Neuronal stem cell (in vitro differentiated cells): ENCODE measurements at places on chromosomes 3 and 15.

DNA sequence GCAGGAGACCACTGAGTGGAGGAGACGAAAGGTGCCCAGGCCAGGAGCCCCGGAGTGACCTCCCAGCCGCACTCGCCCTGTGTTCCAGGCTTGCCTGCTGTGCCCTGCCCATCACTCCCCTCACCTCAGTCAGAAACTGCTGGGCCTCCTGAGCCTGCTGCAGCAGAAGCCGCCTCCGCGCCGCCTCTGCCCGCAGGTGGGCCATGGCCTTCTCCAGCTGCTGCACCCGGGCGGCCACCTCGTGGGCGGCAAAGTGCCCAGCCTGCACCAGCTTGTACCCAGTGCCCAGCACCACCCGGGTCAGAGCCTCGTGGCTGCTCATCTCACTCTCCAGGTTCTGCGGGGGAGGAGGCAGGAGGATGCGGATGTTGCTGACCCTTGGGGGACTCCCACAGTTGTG lies 17.6 kb downstream of the PLA2G4B start:
- DNase-seq = no peak

DNA sequence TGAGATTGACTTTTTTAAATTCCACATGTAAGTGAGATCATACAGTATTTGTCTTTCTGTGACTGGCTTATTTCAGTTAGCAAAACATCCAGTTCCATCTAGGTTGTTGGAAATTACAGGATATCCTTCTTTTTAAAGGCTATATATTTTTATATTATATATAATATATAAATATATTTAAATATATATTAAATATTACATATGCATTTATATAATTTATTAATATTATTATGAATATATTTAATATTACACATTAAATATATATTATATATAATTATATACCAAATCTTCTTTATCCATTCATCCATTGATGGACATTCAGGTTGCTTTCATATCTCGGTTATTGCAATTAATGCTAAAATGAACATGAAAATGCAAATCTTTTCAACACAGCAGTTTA lies 49.9 kb downstream of the FAM227B start:
- no peak for DNase-seq

- DNase-seq = no peak
These were observed 87.3 kb upstream of the ANKRD34C start for GRCh38 chr15:79195239-79195638.

DNA sequence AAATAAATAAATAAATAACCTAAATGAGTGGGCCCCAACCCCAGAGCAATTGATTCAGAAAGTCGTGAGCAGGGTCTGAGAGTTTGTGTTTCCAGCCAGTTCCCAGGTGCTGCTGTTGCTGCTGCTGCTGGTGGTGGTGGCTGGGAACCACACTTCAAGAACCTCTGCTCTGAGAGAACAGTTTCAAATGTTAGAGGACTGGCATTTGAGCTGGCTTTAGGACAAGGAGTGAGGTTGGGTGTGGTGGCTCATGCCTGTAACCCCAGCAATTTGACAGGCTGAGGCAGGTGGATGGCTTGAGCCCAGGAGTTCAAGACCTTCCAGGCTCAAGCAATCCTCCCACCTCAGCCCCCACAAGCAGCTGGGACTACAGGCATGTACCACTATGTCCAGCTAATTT lies 123.1 kb upstream of the UBE2E1 start:
- DNase-seq = no peak

DNA sequence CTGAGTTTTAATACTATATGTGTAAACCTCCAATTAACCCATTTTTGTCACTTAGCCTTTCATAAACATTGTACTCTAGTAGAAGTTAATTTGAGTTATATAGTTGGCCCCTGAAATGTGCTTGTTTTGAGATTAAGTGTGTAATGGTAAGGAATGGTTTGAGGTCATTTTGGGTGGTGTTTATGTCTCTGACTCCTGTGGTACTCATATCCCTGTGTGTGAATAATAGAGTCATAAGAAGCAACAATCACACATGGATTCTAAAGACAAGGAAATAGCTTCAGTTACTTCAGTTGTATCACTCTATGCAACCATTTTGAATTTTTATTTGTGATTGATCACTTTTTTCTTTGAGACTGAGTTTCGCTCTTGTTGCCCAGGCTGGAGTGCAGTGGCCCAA lies 408.5 kb downstream of the MFSD1 start:
- DNase-seq = no peak

- DNase-seq = no peak
These were observed 65.1 kb downstream of the PPARG start for GRCh38 chr3:12353796-12354525.

DNA sequence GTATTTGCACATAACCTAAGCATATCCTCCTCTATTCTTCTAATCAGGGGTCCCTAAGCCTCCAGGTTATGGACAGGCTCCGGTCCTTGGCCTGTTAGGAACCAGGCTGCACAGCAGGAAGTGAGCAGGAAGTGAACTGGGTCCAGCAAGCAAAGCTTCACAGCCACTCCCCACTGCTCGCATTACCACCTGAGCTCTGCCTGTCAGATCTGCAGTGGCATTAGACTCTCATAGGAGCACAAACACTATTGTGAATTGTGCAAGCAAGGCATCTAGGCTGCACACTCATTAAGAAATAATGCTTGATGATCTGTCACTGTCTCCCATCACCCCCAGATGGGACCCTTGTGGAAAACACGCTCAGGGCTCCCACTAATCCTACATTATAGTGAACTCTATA lies 9.8 kb downstream of the MSL2 start:
- no peak for DNase-seq

DNA sequence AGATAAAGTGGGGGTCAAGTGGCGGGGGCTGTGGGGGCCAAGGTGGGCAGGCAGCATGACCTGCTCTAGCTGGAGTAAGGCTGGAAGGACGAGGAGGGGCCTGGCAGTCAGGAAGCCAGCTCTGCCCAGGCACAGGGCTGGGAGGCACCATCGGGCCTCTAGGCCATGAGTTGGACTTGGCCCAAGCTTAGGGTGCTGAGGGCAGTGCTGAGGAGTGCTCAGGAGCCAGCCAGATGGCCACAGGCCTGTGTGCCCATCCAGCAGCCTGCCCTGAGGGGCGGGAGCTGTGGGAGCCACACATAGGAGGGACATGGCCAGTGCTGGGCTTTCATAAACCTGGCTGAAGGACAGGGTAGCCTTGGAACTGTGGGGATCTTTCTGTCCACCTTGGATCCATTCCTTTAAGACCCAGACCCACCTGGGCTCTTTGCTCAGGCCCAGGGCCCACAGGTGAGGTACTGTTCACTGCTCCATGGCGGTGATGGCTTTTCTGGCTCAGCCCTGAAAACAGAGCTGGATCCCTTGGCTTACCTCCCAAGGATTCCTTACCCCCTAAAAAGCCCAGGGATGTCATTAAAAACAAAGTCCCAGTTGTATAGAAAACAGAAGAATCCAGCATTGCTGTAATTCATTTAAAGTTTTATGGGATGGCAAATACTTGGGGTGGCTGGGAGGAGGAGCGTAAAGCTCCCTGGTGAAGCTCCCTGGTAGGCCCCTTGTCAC lies 137.0 kb downstream of the DNAJB8 start:
- no peak for DNase-seq

DNA sequence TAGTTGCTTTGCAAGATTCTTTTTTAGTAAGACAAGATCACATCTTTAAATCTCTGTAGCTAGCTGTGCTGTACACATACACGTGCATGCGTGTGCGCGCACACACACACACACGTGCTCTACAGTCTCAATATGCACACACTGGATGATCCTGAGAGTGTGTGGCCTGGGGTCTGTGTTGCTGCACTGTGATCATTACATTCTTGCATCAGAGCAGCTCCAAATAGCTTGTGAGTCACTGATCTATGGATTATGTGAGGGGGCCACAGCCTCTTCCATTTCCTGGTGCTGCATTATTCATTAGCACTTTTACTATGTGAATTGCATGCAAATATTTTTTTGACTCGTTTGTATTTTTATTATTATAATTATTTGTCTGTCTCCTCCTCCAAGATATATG lies 34.6 kb downstream of the MCTP2 start:
- DNase-seq = no peak

- no peak for DNase-seq
These were observed 5.5 kb downstream of the TATDN2 start for GRCh38 chr3:10253731-10254130.

DNA sequence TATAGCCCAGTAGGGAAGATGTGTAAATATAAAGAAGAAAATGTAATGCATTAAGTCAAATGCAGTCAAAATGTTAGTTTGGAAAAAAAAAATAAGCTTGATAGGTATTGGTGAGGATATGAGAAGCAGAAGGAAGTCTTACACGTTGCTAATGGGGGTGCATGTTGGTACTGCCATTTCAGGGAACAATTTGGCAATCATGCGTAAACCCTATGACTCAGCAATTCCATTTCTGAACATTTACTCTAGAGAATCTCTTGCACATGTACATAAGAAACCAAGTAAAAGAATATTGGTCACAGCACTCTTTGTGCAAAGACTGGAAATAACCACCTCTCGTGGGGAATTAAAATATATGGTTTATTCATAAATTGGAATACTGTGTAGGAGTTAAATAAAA lies 35.5 kb upstream of the TIMP4 start:
- DNase-seq = peak; percentile 5

GRCh38 chr3:113897373-113897777 lies 50.4 kb upstream of the ZDHHC23 start:
- DNase-seq = no peak

DNA sequence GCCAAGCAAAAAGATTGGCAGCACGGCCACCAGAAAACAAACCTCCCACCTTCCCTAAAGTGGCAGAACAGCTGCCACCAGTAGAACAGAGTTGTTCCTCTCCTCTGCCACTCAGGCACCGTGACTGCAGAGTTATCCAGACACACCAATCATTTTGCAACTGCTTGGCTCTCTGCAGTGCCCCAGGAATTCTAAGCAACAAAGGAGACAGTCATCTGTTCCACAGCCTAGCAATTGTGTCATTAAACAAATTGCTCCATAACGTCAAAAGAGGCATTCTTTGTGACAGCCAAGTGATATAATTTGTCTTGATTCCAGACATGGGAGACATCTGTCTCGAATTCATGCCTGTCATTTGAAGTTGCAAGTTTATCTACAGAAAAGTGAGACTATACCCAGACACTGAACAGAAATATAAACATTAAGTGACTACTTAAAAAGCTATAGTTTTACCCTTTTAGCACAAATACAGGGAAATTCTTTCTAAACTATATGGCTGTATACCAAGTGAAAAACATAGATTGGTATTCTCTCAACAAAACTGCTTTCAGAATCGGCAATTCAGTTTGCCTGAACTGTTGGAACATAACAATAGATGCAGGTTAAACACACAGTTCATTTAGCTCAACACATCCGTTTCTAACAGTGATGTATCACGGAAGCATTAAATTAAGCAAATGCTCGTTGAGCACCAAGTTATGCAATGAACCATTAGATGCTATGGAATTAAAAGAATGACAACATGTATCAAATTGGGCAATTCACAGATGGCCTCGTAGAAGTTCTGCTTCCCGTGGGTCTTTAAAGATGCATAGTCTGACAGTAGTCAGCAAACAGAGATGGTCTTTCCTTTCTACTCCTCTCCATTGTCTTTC lies 281.3 kb downstream of the FGF12 start:
- no peak for DNase-seq

- DNase-seq = no peak
These were observed 16.8 kb downstream of the EXOSC7 start for GRCh38 chr3:44992555-44993470.

DNA sequence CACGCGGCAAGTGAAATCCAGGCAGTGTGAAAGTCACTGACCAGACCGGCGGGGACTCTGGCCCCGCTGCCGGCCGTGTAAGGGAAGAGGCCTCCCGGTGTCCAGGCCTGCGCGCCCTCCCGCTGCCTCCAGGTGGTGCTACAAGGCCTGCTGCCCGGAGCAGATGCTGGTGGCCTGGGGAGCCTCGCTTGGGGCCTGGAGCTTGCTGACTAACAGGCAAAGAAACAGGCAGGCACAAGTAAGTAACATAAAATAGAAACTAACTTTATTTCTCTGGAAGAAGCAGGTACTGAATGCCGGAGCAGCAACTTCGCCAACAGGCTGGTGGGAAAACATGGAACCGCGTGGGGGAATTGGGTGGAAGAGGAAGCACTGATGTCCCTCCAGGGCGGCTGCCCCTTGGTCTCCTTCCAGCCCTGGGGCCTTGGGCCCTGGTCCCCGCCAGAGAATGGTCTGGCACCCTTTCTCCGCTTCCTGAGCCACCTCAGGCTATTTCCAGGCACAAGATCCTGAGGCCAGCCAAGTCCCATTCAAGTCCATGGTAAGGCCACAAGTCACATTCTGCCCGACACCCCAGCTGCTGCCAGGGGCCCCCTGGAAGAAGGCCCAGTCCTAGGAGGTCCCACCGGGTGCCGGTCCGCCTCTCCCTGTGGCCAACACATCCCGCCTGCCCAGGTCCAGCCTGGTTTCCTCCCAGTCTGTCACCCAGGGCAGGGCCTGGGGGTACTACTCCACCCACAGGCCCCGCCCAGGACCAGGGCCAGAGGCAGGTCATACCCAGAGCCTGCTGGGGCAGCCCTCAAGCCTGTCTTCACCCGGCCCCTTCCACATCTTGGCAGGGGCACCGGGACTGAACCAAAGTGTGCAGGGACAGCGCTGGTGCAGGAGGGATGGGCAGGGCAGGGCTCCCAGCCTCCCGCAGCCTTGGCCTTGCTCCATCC lies 45.0 kb downstream of the TNK2 start:
- peak; percentile 62 for DNase-seq

- peak; percentile 20 for DNase-seq
These were observed 13.1 kb downstream of the TNK2 start for GRCh38 chr3:195895078-195895860.
